ENCODE measurements at places on chromosomes 12 and 14.

- no peak for DNase-seq
Observed at GRCh38 chr12:54526812-54527630, 22.4 kb upstream of the PDE1B start.

DNA sequence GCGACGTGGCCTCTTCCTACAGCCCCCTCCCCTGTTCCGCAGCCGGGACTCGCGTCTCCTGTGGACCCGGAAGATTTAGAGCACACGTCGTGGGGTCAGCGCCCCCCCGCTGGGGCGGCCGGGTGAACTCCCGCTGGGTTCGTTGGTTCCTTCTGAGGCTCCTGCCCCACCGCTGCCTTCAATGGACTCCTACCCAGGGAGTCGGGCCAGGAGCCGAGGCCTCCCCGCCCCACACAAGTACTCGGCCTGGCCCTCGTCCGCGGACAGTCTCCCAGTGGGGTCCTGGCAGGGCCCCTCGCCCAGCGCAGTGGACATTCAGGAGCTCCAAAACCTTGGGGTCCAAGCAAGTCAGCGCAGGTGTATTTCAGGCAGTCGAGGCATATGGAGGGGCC, 1.2 kb downstream of the MMP17 start:
- DNase-seq: no peak

GRCh38 chr12:16927259-16927658, 321.3 kb upstream of the LMO3 start:
- no peak for DNase-seq

- DNase-seq: no peak
Observed at GRCh38 chr14:24665440-24665991, 31.5 kb upstream of the GZMB start.

DNA sequence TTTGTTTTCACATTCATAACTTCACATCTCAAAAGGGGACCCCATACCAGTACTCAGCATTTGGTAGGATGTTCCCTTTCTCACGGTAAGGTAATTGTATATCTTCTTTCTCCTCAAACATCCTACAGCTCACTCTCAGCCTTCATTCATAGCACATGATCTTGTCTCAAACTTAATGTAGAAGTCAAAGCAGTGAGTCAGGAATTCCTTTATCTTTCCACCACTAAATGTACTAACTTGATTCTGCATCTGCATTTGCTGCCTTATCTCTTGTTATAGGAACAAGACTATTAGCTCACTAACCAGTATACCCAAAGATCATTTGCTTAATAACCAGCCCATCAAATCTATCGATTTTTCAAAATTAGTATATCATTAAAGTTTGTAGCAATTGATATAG, 22.9 kb downstream of the CPSF2 start:
- no peak for DNase-seq

GRCh38 chr12:103012884-103013283, 55.4 kb downstream of the ASCL1 start:
- no peak for DNase-seq

DNA sequence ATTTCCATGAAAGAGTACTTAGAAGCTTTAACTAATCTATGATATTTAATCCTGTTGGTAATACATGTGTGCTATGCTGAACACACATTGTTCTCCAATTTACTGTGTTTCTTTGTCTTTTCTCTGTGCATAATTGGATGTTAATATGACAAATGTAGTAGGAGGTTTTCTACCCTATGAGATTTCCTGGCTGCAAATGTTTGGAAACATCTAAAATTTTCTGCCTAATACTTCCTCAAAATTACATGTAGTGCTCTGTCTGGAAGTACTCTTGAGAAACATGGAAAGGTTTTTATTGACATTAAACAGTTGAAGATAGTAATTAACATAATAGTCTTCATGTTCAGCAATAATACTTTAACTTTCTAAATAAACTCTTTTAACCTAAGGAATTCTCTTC, 213.0 kb downstream of the KITLG start:
- DNase-seq: no peak

DNA sequence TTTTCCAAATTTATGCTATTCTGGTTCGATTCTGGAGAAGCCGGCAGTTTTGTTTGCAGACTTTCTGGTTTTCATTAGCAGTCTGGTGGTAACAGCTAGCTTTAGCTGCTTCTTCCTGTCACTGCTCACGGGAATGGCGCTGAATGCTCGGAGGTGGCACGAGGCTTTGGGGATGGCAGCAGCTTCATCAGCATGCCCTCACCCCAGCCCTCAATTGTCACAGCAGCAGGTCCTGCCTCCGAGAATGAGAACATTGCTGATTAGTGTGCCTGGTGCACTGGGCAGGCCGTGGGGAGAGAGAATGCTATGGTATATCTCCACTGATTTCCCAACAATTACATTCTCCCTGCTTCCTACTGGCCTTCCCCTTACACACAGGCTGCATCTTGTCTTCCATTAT, 73.6 kb downstream of the SAMD4A start:
- no peak for DNase-seq

DNA sequence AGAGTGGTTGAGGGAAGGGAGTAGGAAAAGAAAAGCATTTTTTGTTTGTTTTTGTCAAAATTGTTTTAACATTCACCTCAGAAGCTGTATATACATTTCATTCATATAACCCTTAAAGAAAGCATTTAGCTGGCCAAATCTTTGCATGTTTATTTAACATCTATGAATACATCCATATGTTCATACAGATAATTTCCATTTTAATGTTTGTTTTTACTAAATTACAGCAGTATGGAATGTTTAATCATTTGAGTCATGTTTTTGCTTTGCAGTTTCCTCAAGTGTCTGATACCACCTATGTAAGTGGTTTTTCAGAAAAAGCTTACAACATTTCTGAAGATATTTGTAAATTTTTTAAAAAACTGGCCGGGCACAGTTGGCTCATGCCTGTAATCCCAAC, 84.3 kb upstream of the ATF1 start:
- no peak for DNase-seq

DNA sequence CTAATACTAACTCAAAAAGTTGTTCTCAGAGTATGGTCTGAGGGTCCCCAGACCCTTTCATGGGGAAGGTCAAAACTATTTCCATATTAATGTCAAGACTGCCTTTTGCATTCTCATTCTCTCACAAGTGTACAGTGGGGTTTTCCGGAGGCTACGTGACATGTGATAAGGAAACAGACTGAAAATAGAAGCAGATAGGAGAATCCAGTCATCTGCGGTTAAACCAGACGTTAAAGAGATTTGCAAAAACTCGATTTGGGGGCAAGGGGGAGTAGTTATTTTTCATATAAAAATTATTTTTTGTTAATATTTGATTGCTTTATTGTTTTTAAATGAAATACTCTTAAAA, 1.0 kb upstream of the NAP1L1 start:
- no peak for DNase-seq

DNA sequence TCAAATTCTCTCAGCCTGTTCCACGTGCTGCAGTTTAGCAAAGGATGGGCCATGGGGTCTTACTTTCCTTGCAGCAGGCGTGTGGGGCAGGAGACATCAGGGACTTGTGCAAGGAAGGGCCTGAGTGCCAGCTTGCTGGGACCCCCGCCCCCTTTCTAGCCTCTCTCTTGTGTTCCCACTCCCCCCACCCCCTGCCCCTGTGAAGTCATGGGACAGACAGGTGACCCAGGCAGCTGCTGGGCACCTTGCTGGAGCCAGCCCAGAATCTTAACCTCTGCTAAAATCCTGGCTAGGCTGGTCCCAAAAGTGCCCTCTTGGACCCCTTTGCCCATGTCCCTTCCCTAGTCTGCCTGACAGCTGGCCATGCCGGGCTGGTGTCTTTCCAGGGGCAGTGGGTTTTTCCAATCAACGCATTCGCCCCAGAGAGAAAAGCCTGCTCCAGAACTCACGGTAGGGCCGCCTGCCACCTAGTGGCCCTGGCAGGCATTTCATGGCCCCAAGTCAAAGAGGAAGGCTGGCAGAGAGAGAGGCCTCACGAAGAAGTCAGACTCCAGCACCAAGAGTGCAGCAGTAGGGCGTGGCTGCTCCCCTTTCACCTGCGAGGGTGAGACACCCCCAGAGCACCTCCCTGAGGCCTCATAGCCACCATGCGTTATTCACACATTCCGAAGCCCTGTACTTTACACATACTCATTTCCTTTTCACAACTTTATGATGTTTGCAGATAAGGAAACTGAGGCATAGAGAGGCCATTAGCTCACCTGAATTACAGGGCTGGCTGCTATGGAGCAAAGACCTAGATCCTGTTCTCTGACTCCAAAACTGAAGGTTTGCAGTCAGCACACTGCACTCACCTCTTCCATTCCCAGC, 67.4 kb downstream of the LGMN start:
- DNase-seq: peak; percentile 41

DNA sequence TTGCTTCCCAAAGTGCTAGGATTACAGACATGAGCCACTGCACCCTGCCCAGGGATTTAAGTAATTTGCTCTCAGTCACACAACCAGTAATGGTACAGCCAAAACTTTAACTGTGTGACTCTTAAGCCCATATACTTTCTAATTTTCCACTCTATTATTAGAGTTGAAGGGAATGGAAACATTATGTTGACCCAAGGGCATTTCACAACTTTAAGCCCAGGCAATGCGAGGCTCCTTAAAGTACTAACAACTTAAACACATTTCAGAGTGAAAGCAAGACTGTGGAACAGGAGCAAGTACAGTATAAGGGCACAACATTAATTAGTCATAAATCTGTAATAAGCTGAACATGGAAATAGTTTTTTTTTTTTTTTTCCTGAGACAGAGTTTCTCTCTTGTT, 39.8 kb downstream of the BAZ1A start:
- no peak for DNase-seq

DNA sequence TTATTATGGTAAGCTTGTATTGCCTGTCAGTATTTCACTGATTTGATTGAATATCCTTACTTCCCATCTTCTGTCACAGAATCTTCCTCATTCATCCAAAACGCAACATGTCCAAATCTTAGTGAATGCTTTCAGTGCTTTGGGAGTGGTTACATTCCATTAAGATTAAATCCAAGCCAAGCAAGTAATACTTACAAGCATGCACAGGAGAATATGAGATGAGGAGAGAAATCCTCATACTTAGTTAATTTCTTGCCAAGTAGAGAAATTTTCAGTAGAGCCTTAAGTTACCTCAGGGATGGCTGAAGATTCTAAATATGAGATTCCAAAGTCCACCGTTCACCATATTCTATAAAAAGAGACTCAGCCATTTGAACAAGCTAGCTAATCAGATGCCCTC, 316.0 kb downstream of the RAD51B start:
- no peak for DNase-seq

DNA sequence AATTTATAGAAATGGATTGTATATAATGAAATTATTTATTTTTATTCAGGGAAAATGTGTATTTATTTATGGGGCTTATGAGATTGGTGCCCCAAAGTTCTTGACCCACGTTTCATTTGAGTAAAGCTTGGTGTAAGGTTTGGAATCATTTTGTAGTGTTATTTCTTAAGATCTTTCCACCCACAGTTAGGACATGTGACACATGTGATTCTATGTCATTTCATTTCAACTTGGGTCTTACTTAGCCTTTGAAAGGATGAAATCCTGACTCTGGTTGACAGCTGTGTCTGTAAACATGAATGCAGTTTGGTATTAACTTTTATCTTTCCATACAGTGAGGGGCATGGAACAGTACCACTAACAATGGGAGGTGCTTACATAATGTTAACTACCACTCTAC, 51.7 kb downstream of the FLRT2 start:
- DNase-seq: no peak

DNA sequence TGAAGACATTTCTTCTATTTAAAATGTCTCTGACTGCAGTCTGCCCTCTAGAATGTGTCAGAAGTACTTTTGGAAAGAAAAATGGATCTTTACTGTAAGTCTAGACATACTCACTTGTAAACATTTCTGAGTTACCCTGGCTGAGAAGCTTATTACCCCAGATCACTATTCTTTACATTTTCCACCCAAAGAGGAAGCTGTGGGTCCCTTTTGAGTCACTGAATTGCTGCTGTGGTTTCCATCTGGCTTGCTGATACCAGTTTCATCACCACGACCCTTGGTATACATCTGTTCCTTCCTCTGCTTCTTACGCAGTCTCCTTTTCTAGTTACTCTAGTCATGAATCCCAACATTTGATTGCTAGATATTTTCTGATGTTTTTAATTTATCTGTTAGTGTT, 20.2 kb upstream of the CLEC4D start:
- no peak for DNase-seq

GRCh38 chr12:88172844-88173407, 30.8 kb downstream of the TMTC3 start:
- DNase-seq: no peak

- no peak for DNase-seq
Observed at GRCh38 chr14:75861161-75861621, 120.6 kb downstream of the TGFB3 start.

- DNase-seq: no peak
Observed at GRCh38 chr14:102929241-102930137, 7.0 kb downstream of the AMN start.

- no peak for DNase-seq
Observed at GRCh38 chr14:72552236-72552635, 341.7 kb downstream of the DPF3 start.

DNA sequence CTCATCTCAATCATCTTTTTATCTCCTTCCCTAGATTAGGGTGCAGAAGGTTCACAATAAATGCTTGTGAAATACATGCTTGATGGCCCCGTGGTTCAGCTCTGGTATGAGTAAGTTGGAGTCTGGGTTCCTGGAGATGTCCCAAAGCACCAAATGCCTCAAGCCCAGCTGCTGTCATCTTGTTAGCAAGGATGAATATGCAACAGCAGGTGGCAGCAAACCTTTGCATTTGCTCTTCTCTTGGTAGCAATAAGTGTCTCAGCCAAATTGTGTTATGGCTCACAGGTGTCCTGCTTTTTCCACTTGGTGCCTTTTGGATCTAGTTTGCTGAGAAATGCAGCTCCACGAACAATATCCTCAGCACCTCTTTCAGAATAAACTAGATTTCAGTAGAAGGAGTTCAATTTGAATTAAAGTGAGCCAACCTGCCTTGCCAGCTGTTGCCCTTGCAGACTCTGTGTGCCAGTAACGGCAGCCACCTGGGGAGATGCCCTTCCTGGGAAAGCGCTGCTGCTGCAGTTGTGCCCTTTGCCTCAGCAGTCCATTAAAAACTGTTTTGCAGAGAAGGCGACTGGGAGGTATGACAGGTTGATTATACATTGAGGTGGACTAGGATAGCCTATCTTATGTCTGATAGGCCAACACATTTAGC, 417.3 kb downstream of the SNAPC1 start:
- DNase-seq: no peak

GRCh38 chr12:79938843-79939242, 3.9 kb upstream of the PPP1R12A start:
- no peak for DNase-seq

- DNase-seq: no peak
Observed at GRCh38 chr12:1473418-1473817, 121.0 kb downstream of the FBXL14 start.

DNA sequence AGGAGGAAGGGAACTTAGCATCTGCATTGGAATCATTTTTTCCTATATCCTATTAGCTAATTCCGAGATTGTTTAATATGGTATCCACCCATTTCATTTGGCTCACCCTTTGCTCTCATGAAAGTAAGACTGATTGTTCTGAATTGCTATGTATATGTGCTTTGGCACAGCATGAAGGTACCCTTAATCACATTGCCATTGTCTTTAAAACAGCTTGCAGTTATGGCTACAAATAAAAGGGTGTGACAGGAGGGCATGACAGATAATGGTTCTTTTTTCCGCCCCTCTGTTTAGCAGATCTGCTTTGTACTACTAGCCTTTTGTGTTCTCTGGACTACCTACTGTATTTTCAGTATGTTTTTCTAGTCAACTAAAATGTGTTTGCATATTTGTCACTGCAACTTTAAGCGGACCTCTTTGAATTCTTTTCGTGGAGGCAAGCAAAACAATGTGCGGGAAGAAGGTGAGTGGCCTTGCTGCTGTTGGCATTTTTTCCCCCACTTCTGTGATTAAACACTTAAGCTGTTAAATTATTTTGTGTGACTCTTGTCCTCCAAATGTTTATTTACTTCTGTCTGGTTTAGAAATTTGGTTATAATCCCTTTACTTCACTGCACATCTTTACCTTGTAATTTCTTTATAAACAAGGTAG, 35.8 kb downstream of the FBXO34 start:
- no peak for DNase-seq
